DND-41 (cell line): ENCODE measurements at places on chromosomes 13 and 19.

- H3K4me1 ChIP-seq = peaks cover 48% of the 10 kb centered on the region
- H3K27me3 ChIP-seq = no peaks in the 10 kb centered on the region
- peaks cover 21% of the 10 kb centered on the region for H3K36me3 ChIP-seq
- H3K4me3 ChIP-seq = peak within 1 kb of the TSS; percentile 85
- peak; percentile 91 for DNase-seq
- peak within 1 kb of the TSS; percentile 100 for H3K27ac ChIP-seq
These were observed at the start of the genes BRCA2 and ZAR1L for GRCh38 chr13:32315238-32316027. BRCA2 (plus strand) TSS chr13:32315508; CDS start chr13:32316461, 953 bp downstream. ZAR1L (minus strand) TSS chr13:32315363; CDS start chr13:32311925, 3,438 bp downstream.

DNA sequence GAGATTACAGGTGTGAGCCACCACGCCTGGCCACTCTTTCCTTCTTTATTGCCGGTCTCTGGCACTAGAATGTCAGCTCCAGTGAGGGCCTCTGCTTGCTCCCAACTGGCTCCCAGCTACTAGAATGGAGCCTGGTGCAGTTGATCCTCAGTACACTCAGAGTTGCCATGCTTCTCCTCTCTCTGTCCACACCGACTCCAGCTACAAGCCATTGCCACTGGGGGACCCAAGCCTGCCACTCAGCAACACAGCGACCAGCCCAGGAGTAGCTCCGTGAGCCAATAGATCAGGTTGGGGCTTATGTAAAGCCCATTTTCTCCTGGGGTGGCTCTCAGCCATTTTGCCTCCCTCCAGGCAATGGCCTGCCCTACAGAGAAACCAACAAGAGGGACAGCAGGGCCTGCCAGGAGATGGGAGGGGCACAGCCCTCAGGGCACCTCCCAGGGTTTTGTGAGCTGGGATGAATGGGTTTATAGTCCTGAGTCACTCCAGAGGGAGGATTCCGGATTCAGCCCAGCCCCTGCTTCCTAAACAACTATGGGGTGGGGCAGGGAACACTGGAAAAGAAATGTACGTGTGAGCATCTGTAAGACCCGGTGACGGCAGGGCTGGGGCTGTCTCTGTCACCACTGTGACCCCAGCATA lies 36.5 kb downstream of the OPA3 start:
- no peak for DNase-seq
- H3K36me3 ChIP-seq = peaks cover 1% of the 10 kb centered on the region
- no peaks in the 10 kb centered on the region for H3K4me1 ChIP-seq
- H3K27me3 ChIP-seq = no peaks in the 10 kb centered on the region
- no peak overlapping the region for H3K27ac ChIP-seq
- H3K4me3 ChIP-seq = no peak overlapping the region

DNA sequence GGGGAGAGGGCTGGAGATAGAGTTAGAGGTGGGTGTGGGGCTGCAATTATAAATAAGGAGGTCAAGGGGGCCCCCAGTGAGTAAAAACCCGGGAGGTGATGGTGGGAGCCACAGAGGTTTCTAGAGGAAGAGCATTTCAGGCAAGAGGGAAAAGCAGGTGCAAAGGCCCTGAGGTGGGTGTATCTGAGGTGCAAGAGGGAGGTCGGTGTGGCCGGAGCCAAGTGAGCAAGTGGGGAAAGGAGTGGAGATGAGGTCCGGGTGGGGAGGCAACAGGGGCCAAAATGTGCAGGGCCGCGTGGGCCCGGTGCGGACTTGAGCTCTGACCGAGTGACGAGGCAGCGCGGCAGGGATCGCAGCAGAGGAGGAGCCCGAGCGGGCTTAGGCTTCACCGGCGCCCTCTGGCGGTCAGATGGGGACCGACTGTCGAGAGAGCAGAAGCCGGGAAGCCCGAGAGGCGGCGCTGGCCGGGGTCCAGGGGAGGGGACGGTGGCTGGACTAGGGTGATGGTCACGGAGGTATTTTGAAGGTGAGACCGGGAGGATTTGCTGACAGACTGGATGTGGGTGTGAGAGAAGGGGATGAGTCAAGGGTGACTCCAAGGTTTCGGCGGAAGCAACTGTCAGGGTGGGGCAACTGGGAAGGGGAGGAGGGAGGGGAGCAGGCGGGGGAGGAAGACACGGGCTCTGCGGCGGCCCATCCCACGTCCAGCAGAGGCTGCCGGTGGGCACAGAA lies 17.7 kb upstream of the SPACA4 start:
- H3K27me3 ChIP-seq = no peaks in the 10 kb centered on the region
- H3K27ac ChIP-seq = peak overlapping the region; percentile 40; the same call in 1 of the 2 replicates
- H3K4me1 ChIP-seq = peaks cover 15% of the 10 kb centered on the region
- no peaks in the 10 kb centered on the region for H3K36me3 ChIP-seq
- H3K4me3 ChIP-seq = peak overlapping the region; percentile 10; the same call in 1 of the 2 replicates

DNA sequence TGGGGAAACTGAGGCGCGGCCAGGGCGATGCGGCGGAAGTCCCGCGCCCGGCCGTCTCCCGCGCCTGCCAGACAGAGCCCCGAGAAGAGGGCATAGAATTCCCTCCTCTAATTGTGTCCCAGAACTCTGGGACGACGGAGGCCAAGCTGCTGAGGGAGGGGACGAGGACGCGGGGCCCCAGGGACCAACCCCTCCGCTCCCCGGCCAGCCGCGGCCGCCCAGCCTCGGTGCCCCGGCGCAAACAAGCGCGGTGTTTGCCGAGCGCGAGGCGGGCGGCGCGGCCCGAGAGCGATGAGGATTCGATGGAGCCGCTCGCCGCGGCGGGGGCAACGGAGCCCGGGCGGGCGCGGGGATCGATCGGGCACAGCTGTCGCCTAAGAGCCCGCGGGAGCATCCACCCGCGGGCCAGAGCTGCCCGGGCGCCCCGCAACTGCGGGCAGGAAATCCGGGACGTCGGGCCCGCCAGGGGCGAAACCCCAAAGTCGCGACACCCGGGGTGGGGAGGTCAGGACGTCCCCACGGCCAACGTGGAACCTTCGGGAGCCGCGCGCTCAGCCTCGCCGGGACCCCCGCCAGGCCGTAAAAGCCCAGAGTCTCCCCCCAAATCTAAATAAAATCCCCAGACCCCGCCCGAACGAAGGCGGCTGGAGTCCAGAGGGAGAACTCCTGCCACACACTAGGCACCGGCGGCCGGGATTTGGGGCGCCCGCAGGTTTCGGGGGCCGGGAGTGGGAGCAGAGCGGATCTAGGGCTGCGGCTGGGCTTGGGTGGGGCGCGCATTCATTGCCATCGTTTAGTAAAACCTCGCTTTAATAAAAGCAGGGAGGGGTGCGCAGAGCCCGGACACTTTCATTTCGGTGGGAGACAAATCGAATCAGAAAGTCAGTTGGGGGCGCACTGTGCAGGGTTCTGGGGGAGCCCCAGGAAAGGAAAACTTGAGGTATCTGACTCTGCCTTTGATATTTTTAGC lies 3.6 kb upstream of the ONECUT3 start:
- no peak for DNase-seq
- no peak overlapping the region for H3K4me3 ChIP-seq
- H3K4me1 ChIP-seq = no peaks in the 10 kb centered on the region
- no peak overlapping the region for H3K27ac ChIP-seq
- peaks cover 3% of the 10 kb centered on the region for H3K27me3 ChIP-seq

GRCh38 chr19:6476155-6476895 lies 5.3 kb downstream of the DENND1C start:
- H3K4me3 ChIP-seq = no peak overlapping the region
- peaks cover 16% of the 10 kb centered on the region for H3K4me1 ChIP-seq
- peak; percentile 63 for DNase-seq
- peaks cover 38% of the 10 kb centered on the region for H3K36me3 ChIP-seq
- no peaks in the 10 kb centered on the region for H3K27me3 ChIP-seq
